ENCODE measurements at places on chromosomes 16 and 17.

GRCh38 chr16:25217921-25218320 lies 1.2 kb downstream of the AQP8 start:
- DNase-seq: no peak

GRCh38 chr17:59796785-59797205 lies 89.3 kb downstream of the VMP1 start:
- DNase-seq: no peak

GRCh38 chr17:29791336-29792080 lies 138.5 kb downstream of the SSH2 start:
- no peak for DNase-seq

GRCh38 chr16:85850344-85850880 lies 48.5 kb upstream of the IRF8 start:
- DNase-seq: no peak

GRCh38 chr16:28108590-28109247 lies 45.2 kb upstream of the GSG1L start:
- no peak for DNase-seq

GRCh38 chr16:56108724-56109123 lies 82.6 kb upstream of the GNAO1 start:
- DNase-seq: no peak

DNA sequence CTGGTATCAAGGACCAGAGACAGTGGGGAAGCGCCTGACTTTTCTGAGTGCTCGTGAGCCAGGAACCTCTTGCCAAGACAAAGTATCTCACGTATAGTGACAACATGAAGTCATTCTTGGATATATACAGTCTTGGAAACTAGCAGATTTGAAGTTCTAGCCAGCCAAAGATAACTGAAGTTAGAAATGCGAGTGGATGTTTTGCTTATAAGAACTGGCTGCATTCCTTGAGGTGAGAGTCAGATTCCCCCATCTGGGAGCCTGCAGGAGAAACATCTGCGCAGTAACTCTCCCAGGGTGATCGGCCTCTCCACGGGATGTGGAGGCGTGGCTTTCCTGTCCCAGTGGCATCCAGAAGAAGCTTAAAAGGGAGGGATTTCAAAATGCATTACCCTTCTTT lies 89.8 kb downstream of the SHISA6 start:
- no peak for DNase-seq

DNA sequence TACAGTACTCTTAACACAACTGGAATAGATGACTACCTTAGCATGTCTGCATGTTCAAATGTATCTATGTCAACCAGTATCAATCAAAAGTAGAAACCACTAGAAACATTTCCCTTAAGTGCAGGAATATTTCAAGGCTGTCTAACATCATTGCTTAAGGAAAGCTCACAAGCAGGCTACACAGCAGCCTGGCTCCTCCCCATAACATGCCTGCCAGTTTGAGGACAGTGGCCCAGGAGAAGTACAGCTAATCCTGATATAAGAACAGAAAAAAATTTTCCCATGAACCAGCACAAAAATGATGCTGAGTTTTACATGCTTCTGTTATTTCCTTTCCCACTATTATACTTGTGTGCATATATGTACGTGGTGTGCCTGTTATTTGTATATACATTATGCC lies 175.1 kb downstream of the MYO1D start:
- DNase-seq: no peak

GRCh38 chr16:49921791-49922456 lies 66.0 kb upstream of the ZNF423 start:
- DNase-seq: peak; percentile 16

DNA sequence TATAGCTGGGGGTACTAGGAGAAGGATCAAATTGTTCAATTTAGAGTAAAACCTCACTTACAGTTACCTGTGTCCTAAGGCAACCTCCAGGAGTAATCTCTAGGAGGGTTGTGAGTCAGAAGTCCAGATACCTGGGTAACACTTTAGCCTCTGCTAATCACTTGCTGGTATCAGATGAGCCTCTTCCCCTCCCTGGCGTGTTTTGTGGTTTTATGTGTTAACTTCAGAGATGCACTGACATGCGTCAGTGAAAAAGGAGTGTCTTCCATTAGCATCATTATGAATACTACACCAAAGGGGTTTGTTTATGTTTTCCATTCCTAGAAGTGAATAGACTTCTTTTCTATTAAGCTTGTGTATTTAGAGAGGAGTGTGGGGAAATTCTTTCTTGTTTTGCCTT lies 208.2 kb downstream of the FTO start:
- DNase-seq: peak; percentile 16

GRCh38 chr16:69171325-69172084 lies 15.5 kb upstream of the SNTB2 start:
- no peak for DNase-seq

- DNase-seq: peak; percentile 54
Observed at GRCh38 chr16:12535535-12536411, 267.9 kb downstream of the CPPED1 start.

DNA sequence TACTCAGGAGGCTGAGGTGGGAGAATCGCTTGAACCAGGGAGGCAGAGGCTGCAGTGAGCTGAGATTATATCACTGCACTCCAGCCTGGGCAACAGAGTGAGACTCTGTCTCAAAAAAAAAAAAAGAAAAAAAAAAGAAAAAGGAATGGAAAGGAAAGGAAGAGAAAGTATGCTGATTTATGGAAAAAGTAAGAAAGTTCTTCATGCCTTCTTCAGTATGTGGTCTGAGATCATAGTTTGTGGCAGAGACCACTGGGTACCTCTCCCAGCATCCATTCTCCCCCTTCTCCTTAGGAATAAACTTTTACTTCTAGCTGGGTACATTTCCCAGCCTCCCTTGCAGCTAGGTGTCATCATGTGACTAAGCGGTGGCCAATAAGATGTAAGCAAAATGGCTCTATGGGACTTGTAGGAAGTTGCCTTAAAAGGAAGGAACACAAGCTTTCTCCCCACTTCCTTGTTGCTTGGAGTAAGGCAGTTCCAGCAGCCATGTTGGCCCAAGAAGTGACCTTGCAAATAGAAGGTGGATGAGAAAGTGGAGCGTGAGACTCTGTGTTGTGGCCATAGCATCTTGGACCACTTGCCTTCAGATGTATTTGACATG lies 26.1 kb upstream of the XPO6 start:
- DNase-seq: no peak

DNA sequence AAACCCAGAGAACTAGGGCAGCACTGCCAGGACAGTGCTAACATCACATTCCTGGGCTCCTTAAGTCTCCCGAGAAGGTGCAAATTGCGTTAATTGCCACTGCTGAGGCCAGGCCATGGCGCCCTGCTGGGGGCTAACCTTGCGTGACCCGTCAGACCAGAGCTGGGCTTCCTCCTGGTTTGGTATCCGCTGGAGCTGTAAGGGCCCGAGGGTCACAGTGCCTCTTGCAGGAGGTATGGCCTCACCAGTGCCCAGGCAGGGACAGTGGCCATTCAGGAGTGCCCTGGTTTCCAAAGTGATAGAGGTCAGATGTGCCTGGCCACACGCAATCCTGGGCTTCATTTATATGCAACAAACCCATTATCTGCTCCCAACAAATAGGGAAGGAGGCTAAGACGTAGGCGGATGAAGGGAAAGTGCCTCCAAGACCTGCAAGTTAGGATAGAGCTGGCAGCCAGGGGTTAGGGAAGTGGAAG lies 17.7 kb upstream of the ADCY9 start:
- DNase-seq: no peak

GRCh38 chr16:80583466-80583865 lies 42.7 kb downstream of the DYNLRB2 start:
- DNase-seq: peak; percentile 40

DNA sequence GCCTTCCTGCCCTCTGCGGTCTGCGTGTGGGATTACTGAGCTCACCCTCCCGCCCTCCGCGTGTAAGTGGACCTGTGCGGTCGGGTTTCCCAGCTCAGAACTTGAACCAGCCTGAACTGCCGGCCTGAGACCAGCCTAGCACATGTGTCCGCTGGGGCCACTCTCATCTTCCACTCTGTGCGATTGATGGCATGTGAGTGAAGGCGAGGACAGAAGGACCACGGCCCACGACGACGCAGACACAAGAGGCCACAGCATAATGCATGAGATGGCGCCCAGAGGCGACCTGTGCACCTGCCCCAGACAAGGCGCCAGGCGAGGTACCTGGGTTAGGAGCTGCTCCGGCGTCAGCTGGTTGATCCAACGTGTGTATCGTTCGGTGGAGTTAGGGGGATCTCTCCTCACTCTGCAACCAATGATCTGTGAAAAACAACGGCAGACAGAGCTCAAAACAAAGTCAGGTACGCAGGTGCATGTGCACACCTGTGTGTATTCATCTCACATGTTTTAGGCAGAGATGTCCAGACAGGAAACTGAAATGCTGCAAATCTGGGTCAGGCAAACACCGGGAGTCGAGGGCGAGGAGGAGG lies 74.5 kb upstream of the METRNL start:
- no peak for DNase-seq

- peak; percentile 78 for DNase-seq
Observed at GRCh38 chr16:86563469-86564345, 2.9 kb upstream of the FOXC2 start.

DNA sequence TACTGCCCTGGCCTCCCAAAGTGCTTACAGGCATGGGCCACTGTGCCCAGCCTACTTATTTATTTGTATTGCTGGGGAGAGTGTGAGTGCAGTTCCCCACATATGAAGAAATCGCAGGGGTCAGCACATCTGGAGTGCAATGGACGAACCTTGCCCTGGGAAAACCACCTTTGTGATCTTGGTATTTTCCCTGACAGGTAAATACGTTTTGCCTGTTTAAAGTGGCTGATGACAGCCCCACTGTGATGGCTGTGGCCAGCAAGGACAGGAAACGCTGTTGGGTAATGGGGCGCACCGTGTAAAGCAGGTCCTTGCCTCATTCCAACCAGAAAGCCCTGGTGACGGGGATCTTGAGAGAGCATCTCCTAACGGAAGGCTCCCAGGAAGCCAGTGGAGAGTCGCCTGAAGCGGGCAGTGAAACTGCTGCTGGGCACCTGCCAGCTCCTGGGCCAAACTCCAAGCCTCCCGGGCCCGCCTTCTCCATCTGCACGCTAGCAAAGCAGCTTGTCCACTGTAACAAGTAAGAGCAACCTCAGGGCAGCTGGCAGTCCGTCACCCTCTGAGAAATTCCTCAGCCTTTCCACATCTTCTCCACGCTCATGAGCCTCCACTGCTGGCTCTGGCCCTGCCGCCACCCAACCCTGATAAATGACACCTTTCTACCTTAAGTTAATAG lies 17.5 kb downstream of the EMC8 start:
- no peak for DNase-seq

DNA sequence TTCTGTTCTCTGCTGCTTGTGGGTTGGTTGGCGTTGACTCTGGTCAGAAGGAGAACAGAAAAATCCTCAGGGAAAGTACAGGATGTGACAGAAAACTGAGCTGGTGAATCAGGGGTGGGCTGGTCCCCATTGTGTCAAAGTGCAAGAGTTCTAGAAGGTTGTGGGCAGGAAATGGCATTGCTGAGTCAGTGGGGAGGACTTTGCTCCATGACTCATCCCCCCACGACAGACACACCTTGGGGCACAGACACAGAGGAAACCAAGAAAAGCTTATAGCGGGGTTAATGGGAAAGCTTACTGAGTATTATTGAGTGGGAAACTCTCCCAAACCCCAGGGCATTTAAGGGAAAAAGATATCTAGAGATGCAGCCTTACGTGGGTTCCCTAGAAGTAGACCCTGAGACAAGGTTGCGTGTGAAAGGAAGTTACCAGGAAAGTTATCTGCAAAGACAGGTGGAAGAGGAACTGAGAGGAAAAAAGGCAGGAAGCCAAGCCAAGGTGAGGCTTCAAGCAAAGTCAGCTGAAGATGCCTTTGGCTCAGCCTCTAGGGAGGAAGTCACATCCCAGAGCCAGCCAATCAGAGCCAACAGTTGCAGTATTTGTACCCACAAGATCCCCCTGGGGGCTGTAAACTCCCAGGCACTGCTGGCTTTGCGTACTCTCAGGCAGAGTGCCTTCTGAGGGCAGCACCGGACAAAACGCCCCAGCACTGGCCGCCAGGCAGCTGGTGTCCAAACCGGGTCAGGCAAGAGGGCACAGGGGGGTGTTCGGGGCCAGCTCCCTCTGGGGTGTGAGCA lies 86.4 kb downstream of the FOXL1 start:
- DNase-seq: peak; percentile 58

DNA sequence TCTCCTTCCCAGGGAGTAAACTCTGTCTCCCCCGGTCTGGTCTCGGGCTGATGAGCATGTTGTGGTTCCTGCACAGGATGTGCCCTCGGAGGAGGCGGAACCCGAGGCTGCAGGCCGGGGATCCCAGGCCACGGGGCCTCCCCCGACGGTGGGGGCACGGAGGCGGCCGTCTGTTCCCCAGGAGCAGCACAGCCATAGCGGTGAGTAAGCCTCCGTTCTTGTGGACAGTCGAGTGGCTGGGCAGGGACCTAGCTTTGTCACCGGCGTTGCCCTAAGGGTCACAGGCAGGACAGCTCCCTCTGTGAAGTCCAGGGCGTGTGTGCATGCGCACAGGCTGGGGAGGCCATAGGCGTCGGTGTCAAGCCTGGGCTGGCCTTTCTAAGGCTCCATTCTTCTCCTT lies 3.5 kb downstream of the ZNF213 start:
- no peak for DNase-seq

DNA sequence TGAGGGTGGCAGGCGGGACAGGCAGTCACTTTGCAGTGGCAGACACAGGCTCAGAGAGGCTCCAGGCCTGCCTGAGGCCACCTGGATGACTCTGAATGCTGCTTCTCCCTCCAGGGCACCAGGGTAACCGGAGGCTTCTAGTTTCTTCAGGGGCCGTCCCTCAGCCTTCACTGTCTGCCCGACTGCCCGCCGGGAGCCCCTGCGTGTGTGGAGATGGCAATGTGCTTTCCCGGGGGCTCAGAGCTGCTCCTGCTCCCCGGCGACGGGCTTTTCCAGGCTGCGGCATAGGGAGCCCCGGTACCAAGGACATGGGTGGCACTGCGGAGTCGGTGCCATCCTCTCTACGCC lies 51.5 kb downstream of the CBFA2T3 start:
- DNase-seq: no peak

DNA sequence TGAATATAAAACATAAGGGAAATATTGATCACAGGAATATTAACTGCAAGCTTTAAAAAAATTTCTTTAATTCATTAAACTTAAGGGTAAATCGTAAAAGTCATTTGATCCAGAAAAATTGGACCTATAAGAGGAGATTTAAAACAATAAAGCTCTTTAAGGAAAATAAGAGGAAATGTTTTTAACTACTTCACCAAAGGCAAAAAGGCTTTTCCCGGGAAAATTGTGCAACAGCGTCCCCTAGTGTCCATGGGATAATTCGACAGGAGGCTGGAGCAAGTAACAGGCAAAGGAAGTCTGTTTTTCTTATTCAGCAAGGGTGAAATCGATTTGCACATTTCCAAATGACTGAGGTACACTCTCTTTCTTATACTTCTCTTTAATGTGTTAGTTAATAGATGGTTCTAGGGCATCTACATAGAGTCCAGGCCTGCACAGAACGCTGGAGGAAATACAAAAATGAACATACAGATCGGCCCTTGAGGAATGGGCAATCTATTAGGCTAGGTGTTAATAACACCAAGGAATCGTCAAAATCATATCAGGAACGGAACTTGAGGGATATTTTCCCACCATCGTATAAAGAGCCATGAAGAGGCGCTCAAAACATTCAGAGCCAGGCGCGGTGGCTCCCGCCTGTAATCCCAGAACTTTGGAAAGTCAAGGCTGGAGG lies 61.4 kb downstream of the ZNF18 start:
- DNase-seq: no peak

GRCh38 chr17:37137070-37137610 lies 188.4 kb downstream of the AATF start:
- no peak for DNase-seq
